Choroid plexus epithelial cell (primary cell): ENCODE measurements at places on chromosomes 5 and 9.
A peak's percentile ranks its signal among the peaks of the same experiment; 100 is the strongest.

DNA sequence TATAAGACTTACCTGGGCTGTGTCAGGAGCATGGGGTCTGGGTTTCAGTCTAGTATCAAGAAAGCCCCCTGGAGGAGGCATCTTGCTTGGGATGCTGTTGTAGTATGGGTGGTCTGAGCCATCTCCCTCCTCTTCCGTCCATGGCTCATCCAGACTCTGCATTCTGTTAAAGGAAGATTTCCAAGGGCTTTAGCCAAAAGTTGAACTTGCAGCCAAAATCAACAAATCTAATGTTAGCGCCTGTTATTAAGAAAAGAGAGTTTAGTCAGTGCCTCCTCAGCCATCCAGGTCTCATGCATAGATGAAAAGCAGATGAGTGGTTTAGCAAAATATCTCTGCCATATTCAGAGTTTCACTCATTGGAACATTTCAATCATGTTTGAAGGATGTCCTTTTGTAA, 55.6 kb downstream of the S1PR3 start:
- peak; percentile 28 for DNase-seq

DNA sequence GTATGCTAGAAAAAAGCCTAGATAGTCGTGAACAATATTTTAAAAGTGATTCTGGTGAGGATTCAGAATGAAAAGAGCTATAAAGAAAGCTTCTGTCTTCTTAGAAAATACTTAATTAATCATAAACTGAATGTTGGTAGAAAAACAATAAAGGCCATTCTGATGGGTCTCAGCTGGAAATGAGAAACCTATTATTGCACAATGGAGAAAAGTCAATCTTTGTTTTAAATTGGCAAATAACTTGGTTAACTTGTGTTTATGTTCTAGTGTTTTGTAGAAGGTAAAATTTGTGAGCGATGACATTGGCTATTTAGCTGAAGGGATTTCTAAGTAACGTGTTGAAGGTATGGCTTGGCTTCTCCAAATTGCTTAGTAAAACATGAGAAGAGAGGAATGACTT, 74.1 kb upstream of the TMED7 start:
- no peak for DNase-seq

GRCh38 chr5:40485021-40485998, 194.4 kb upstream of the PTGER4 start:
- no peak for DNase-seq

- no peak for DNase-seq
These were observed 125.1 kb downstream of the SUSD1 start for GRCh38 chr9:112049811-112050516.

DNA sequence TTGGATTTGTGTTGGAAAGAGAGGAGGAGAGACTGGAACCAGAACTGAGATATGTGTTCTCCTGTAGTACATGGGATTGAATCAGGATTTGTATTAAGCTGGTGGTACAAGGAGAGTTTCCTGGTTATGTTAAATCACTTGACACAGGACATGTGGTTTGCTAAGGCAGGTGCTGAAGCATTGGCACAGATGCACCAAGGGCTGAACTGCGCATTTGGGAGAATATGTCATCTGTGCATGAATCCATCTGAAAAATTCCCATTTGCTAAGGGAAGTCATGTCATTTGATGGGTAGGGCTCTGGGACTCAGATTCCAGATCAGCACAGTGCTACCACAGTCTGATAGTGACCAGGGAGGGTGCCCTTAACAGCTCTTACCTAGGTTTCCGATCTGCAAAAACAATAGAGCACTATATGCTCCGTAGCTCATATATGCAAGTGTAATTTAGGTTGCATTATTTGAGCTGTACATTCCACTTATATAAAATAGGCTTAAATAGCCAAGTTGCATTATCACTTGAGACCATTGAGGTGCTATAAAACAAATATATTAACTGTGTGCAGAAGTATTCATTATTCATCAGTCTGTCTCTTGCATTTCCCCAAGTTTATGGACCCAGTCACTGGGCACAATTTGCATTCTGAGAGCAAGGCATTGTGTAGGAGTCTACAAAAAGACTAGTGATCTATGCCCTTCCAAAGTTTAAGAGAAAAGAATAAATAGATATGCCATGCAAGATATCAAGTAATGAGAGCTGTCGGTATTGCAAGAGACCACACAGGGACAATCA, 55.2 kb downstream of the ADAMTS16 start:
- no peak for DNase-seq

DNA sequence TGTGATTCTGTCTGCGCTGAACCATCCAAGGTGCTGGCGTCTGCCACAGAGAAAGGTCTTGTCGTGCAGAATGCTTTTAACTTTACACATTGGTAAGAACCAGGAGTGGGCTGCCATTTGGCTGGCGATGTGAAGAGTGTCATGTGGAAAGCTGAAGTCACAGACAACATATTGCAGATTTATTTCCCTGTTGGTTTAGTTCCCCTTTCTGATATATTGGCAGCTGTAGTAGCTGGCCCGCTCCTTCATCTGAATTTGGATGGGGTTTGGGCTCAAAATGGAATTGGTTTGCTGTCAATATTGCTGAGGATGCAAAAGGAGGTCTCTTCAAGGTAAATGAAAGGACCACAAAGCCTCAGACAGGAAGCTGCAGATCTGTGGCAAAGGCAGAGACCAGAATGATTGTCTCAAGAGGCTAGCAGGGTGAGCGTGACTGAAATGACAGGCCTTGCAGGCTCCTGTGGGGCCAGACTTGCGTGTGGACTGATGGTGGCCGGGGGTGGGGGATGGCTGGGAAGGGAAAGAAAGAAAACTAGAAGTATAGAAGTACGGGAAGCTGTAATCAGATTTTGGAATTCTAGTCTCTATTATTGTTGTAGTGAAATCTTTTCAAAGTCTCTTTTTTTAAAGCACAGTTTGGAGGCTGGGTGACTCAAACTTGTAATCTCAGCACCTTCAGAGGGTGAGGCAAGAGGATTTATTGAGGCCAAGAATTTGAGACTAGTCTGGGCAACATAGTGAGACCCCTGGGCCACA, 25.1 kb upstream of the CD180 start:
- no peak for DNase-seq

DNA sequence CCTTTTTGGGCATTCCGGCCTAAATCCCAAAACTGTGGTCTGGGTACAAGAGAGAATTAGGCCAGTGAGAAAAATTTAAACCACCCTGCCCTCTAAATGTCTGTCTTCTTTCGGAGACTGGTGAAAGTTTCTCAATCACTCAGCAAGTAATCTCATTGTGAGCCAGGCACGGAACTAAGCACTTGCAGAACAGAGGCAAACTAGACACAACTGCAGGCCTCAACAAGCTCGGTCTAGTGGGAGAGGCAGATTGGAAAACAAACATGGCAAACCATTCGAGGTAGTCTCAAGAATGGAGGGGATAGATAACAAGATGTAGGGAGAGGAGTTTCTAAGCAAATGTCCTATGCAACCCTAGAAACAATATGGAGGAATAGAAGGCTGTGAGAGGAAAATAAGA, 8.9 kb upstream of the C5orf58 start:
- DNase-seq: no peak

- DNase-seq: no peak
These were observed 111.8 kb downstream of the INIP start for GRCh38 chr9:112605963-112606699.

- DNase-seq: no peak
These were observed 492.7 kb downstream of the RASEF start for GRCh38 chr9:82570226-82570625.

GRCh38 chr5:151618907-151619306, 27.8 kb upstream of the FAT2 start:
- no peak for DNase-seq

DNA sequence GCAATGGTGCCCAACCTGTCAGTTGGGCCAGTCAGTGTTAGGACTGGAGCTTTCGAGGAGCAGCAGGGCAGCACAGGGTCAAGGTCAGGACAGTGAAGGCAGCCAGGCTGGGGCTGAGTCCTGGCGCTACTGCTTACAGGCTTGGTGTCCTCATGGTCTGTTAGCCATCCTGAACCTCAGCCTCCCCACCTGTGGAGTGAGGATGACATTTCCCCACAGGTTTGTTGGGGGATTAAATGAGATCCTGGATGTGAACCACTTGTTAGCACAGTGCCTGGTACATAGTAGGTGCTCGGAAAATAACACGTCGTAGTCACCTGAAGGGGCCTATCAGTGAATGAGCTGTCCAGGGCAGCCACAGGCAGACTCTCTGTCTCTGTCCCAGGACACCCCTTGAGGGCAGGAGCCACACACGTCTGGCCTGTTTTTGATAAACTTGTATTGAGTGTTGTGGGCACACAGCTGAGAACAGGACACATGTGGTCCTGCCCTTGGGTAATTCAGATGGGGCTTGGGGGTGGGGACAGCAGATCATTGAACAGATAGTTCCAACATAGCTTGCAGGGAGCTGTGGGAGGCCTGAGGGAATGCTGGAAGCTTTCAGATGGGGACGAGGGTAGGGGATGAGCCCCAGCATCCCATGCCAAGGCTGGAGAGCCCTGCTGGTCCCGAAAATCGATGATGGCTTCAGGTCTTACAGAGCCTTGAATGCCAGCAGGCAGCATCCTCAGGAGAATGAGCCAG, 69.3 kb downstream of the AMBP start:
- DNase-seq: no peak

DNA sequence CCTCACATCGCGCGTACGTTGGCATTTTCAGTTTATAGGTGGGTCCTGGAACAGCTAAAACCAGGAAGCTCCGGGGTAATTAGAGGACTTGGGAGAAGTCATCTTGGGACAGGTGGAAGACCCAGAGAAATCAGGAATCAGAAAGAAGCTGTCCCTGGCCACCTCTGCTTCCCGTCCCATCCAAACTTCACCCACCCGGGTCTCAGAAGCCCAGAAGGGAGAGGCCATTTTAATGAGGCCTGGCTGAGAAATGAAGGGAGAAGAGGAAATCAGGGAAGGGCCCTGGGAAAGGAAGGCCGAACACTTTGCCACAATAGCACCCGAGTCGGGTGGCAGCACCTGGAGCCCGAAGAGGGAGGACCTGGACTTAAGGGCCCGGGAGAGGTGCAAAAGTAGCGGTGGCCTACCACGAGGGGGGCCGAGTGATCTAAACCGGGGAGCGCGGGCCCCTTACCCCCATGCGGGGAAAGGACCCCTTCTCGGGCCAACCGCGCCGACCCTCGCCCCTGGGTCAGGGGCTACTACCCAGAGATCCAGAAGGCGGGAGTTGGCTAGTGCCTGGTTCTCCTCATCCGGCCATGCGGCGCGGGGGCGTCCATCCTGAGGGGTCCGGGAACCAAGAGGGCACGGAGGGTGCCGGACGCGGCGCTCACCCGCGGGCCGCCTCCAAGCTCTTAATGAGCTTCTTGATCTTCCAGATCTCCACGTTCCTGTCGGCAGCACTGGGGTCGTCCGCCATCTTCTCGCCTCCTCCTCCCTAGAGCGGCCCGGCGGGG, 668 bp downstream of the ETF1 start:
- no peak for DNase-seq

- no peak for DNase-seq
These were observed 734.8 kb upstream of the CDH9 start for GRCh38 chr5:27773166-27773565.

DNA sequence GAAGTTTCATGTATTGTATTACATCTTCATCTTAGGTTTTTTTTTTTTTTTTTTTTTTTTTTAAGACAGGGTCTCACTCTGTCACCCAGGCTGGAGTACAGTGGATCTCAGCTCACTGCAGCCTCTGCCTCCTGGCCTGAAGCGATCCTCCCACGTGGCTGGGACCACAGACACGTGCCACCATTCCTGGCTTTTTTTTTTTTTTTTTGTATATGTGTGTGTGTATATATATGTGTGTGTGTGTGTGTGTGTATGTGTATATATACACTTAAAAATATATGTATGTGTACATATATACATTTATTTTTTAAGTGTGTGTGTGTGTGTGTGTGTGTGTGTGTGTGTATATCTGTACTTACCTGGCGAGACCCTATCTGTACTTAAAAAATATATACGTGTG, 6.6 kb downstream of the DMXL1 start:
- no peak for DNase-seq

- no peak for DNase-seq
These were observed 234.2 kb upstream of the IRX2 start for GRCh38 chr5:2985718-2986117.

GRCh38 chr9:80175286-80176150, 603.8 kb downstream of the TLE4 start:
- DNase-seq: peak; percentile 75

DNA sequence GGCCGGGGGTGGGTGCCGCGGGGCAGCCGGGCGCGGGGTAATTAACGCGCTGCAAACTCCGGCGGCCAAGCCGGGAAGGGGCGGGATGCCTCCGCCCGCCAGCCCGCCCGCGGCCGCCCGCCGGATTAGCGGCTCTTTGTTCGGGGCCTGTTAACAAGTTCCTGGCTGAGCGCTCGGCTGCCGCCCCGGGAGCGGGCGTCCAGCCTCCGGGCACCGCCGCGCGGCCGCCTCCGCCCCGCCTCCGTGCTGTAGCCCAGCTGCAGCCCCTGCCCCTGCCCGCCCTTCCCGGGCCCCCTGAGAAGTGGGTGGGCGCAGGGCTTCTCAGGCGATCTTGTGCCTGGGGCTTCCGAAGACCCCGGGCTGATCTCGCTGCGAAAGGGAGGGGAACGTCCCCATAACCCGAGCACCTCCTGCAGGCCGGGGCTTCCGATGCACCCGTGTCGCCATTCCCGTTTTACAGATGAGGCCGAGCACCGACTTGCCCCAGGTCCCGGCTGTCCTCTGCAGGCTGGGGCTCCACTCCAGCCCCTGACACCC, 7.5 kb downstream of the UNC5A start:
- peak; percentile 13 for DNase-seq

- DNase-seq: no peak
These were observed 17.4 kb downstream of the FGF18 start for GRCh38 chr5:171436804-171437285.

GRCh38 chr5:34657274-34657921, 1.3 kb downstream of the RAI14 start:
- peak; percentile 64 for DNase-seq

DNA sequence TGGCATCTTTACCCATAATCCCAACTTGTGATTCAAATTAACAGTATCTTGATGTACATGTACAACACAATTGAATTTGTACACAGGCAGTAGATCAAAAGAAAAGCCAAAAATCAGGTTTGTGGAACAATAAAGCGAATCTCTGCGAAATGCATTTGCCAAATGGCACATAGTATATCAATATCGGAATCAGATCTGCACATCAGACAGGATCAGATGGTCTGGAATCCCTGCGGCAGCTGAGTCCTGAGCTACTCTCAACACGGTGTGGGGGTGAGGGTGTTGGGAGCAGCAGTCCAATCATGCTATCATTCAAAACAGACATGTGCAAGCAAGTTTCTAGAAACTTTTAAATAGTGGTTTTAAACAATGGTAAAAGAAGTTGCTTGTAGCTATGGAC, 358.3 kb downstream of the SEMA5A start:
- no peak for DNase-seq

- DNase-seq: peak; percentile 10
These were observed 110.1 kb upstream of the GRIN3A start for GRCh38 chr9:101848485-101848919.

- DNase-seq: no peak
These were observed 41.5 kb downstream of the C5orf22 start for GRCh38 chr5:31573494-31574142.

GRCh38 chr5:169272731-169273427, 28.1 kb downstream of the SLIT3 start:
- DNase-seq: no peak

- DNase-seq: no peak
These were observed 37.8 kb upstream of the IFNE start for GRCh38 chr9:21519855-21520434.
